NCI-H1092 (cell line): ENCODE measurements at places on chromosomes 3 and 15.

DNA sequence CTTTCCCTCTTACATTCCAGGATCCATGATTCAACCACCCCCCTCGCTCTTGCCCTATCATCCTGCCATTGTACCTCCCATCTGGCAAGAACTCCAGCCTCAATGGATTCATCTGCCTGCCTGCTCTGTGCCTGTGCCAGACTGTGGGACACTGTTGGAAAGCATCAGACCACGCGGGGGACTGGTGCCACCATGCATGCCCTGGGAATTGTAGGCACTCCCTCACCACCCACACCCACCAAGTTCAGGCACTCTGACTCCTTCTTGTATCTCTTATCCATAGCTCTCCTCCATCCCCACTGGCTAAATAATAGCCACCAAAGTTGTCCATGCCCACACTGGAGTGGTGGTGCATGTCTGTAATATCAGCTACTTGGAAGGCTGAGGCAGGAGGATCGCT lies 143.8 kb downstream of the TPRA1 start:
- DNase-seq: no peak

GRCh38 chr15:58190419-58190818 lies 52.2 kb downstream of the AQP9 start:
- no peak for DNase-seq

DNA sequence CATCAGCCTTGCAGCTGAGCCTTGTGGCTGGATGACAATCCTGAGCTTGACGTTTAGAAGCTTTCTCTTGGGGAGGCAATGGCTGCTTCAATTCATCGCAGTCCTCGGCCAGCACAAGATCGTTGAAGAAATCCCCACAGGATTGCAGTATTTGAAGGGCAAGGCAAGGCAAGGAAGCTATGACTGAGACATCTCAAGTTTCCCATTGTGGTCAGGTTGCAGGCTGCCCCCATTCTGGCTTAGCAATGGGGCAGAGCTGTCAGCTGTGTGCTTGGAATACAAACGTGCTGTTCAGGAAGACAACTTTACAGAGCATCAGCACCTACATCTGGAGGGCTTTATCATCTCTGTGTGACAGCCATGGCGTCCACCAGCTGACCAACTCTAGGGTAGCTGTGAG lies 275.9 kb upstream of the TBL1XR1 start:
- DNase-seq: no peak

GRCh38 chr3:40191850-40192448 lies 117.6 kb upstream of the EIF1B start:
- DNase-seq: no peak
